ENCODE measurements at places on chromosomes 1 and 21.

DNA sequence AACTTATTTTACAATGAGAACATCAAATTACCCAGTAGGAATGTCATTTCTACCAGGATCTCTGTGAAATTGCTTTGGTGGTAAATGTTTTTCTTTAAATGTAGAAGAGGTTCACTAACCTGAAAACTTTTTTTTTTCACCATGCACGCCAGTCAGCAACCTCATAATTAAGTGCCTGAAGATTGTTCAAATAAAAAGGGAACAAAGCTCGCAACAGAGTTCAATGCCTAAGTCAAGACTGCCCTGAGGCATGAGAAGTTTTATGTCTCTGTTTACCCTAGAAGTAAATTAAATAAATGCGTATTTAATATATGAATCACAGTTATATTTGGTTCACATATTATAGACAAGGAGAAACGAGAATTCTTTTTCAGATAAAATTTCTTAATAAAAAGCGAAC is 13.8 kb upstream of the SYDE2 start:
- no peak for DNase-seq

GRCh38 chr1:12148958-12149790 is 17.6 kb upstream of the TNFRSF1B start:
- no peak for DNase-seq

GRCh38 chr1:217907504-217907903 is 276.4 kb downstream of the SPATA17 start:
- DNase-seq, result no peak

DNA sequence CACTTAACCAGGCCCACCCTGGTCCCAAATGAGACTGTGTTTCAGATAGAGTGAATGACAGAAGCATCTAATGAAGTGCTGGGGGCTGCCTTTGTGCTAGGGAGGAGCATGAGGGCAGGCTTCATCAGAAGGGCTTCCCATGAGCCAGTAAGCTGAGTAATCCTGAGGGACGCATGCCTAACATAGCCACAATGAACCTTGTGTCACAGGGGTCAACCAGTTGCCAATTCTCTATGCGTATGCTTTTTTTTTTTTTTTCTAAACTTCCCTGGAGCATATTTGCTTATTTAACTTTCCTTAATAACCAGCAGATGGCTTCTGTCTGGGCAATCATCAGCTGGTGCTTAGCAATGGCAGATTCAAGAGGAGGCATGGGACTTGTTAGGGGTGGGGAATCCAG is 25.5 kb upstream of the CYP2J2 start:
- no peak for DNase-seq

DNA sequence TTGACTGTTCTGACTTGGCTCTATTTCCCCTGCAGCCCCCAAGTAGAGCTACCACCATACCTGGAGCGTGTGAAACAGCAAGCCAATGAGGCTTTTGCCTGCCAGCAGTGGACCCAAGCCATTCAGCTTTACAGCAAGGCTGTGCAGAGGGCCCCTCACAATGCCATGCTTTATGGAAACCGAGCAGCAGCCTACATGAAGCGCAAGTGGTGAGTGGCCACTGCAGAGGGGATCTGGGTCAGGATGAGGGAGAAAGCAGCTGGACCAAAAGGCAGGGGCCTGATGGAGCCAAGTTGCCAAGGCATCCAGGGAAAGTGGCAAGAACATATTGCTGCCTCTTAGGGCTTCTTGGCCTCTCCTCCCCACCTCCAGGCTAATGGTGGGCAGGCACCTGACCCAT is 24.1 kb upstream of the TMEM222 start:
- no peak for DNase-seq

- DNase-seq, result no peak
Measured at GRCh38 chr1:212288615-212289014, 3.4 kb downstream of the PPP2R5A start.

- DNase-seq, result no peak
Measured at GRCh38 chr1:177309880-177310279, 139.1 kb downstream of the BRINP2 start.

GRCh38 chr1:190738317-190738716 is 260.7 kb upstream of the BRINP3 start:
- no peak for DNase-seq

GRCh38 chr1:36091141-36091540 is 2.4 kb downstream of the ADPRS start:
- DNase-seq, result no peak

DNA sequence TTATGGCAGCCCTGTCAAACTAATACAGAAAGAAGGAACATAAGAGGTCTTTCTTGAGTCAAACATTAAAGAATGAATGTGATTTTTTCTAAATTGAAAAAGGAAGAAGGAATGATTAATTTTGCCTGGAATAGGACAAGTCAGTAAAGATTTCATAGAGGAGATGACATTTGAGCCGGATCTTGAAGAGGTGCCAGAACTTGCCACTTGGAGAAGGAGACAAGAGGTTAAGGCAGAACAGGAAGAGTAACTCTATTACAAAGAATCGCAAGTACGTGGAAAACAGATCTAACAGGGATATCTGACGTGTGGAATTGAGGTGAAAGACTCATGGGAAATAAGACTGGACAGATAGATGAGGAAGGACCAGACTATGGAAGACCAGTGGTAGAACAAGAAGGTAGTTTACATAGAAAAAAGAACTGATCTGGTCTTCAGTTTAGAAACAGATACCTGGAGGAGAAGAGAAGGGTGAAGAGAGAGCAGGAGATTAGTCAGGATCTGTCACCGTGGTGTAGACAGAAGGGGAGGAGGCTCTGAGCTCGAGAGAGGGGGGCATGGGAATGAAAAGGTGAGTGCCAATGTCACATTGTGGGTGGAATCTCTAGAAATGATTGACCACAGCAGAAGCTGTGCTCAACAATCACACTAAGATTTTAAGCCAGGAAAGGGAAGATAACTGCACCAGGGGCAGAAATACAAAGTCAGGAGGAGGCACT is 32.5 kb downstream of the RHOU start:
- DNase-seq, result no peak

GRCh38 chr1:65489481-65489880 is 69.0 kb downstream of the LEPR start:
- DNase-seq, result no peak

DNA sequence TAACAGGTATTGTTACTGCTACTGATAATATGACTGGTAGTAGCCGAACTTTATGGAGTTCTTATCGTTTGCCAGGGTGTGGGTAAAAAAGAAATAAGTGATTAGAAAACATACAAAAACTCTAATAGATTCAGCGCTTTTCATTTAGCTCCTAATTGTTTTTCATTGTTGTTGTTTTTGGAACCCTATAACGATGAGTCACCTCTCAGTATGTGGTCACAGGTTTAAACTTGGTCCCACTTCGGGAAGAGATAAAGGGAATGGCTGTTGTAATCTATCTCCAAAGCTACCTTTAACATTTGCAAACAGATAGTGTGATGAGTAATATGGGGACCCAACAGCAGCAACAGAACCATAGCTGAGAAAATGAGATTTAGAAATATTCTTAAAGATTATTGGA is 62.7 kb upstream of the BCL10 start:
- no peak for DNase-seq

DNA sequence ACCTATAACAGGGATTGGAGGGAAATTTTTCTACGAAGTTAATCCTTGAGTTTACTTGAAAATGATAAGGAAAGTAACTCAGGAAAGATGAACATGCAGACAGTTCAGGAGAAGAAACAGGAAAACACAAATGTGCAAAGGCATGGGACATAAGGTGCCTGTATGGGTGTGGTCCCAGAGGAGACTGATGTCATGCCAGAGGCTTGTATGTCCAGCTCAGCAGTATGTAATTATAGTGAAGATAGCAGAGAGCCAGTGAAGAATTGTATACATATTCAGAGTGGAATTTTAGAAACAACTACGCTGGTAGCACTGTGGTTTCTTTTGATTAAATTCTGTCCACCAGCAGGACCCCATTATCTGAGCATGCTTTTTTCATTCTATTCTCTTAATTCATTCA is 179.5 kb downstream of the LRRC7 start:
- DNase-seq, result no peak

DNA sequence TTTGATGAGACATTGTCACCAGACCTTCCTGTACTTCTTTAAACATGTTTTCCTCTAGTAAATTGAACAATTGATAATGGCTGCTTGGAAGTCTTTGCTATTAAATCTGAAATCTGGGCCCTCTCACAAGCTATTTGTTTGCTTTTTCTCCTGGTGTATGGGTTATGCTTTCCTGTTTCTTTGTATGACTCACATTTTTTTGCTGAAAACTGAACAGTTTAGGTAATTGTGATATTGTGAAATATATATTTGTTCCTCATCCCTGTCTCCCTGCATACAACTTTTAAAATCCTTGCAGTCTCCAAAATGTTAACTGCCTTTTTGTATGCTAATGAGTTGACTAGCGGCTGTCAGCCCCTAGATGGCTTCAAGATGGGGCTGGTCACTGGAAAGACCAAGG is 61.6 kb downstream of the MAP3K21 start:
- no peak for DNase-seq

- DNase-seq, result no peak
Measured at GRCh38 chr21:42302076-42302650, 13.0 kb downstream of the TFF3 start.

DNA sequence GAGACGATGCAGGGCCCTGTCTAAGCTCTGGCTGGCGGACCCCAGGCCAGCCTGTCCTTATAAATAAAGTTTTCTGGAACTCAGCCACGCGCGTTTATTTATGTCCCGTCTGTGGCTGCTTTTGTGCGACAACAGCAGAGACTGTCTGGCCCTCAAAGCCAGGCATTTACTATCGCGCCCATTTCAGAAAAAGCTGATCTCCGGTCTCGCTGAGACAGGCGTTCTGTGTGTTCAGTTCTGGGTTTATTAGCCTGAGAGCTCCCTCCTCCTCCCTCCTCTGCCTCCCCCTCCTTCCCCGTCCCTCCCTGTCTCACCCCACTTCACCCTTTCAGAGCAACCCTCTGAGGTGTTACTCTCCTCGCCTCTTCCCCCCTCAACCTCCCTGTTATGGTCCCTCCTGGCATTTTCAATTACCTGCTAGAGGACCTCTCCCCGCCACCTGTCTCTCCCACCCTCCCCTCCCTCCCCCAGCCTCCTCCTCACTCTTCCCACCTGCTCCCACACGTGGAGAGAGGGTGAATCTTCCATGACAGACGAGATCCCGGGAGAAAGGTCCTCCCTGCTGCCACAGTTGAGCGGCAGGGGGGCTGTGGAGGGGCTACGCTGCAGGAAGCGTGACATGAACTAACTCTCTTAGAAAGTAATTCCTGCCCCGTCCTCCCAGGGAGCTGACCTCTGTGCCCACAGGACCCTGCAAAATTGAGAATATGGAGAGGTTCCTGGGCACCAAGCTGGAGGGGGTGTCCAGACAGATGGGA is 59.9 kb downstream of the SPSB1 start:
- DNase-seq, result no peak

GRCh38 chr1:25503551-25504426 is 39.6 kb upstream of the LDLRAP1 start:
- DNase-seq, result peak; percentile 25

GRCh38 chr1:109623601-109624161 is 4.0 kb downstream of the AMPD2 start:
- no peak for DNase-seq

DNA sequence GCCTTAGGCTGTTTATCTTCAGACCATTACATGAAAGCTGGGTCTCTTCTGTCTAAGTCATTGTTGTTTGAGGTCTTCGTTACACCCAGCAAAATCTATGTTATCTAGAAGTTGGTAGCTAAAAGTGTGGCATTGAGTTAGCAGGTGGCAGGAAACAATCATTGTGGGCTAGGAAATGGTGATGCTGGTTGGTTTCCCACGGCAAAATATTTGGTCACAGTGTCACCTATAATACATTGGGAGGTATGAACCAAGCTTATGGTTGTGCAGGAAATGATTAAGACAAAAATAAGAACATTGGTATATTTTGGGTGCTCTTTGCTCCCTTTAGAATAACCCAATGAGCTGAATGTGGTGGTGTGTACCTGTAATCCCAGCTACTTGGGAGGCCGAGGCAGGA is 169.7 kb downstream of the TRIM33 start:
- DNase-seq, result no peak

DNA sequence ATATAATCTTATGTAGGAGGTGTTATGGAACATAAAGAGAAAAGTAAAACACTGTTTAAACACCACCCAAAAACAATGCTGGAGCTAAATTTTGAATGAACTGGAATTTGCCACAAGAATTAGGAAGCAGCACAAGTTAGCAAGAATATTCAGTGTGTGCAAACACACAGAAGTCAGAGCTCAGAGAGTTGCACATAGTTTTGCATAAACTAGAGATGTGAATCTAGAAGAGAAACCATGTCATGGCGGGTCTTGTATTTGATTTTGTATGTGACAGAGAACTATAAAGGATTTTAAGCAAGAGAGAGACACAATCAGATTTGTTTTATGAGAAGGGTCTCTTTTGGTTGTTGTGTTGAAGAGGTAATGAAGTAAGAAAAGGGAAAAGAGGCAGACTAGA is 38.2 kb downstream of the SELENOF start:
- no peak for DNase-seq

GRCh38 chr1:49045371-49045770 is 268.7 kb upstream of the BEND5 start:
- no peak for DNase-seq

DNA sequence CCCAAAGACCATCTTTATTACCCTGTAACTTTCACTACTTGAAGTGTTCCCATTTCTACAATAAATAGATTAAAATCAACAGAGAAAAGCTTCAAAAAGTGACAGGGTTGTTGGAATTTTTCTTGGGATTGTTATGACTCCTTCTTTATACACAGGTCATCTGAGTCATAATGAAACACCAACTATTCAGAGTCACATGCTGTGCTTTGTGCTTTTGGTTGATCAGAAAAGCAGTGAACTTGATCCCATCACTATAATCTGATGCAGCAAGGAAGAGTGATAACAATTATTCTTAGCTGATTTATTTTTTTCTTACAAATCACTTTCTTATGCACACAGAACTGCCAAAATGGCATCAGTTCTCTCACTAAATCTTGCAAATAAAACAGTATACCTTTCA is 422.9 kb downstream of the PTBP2 start:
- no peak for DNase-seq

DNA sequence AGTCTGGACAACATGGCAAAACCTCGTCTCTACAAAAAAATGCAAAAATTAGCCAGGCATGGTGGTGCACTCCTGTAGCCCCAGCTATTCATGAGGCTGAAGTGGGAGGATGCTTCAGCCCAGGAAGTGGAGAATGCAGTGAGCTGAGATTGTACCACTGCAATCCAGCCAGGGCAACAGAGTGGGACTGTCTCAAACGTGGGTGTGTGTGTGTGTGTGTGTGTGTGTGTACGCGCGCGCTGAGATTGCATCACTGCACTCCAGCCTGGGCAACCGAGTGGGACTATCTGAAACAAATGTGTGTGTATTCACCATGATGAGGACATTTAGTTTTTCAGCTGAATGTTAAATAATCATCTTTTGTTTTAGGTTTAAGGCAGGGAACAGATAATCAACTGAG is 21.1 kb downstream of the USP1 start:
- no peak for DNase-seq

GRCh38 chr1:220694866-220695382 is 4.8 kb downstream of the C1orf115 start:
- no peak for DNase-seq

DNA sequence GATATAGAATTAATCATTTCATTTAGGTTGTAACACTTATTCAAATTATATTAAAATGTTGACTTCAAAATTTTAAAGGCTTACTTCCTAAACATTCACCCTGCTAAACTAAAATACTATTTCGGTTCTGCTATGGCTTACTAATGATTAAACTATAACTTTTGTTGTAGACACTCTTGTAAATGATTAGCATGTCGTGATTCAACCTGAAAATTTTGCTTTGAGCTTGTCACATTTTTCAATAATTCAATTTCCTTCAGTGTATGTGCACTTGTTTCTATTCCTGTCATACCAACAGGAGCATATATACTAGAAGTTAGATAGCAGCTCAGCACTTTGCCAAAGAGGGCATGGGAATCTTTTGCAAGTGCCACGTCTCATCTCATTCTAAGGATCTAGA is 1018.8 kb downstream of the AMY1C start:
- no peak for DNase-seq

All from activated CD4-positive, CD25-positive, alpha-beta regulatory T cell (primary cell).